ENCODE measurements at places on chromosomes 16 and 17. TPM values are rescaled to one million over a fixed set of nuclear protein-coding genes. Genes with fewer than 3 reads are reported as not detected.

DNA sequence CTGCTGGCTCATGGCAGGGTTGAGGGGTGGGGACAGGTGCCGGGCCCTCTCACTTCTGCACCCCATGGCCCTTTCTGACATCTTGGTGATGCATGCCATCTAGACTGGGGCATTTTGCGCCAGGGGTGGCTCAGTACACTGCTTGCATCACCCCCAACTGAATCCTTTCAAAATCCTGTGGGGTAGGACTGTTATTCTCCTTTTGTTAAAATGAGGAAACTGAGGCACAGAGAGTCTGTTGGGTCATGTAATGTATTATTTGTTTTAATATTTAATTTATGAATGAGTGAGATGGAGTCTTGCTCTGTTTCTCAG is 9.9 kb downstream of the ADCY7 start:
- no peak for DNase-seq

DNA sequence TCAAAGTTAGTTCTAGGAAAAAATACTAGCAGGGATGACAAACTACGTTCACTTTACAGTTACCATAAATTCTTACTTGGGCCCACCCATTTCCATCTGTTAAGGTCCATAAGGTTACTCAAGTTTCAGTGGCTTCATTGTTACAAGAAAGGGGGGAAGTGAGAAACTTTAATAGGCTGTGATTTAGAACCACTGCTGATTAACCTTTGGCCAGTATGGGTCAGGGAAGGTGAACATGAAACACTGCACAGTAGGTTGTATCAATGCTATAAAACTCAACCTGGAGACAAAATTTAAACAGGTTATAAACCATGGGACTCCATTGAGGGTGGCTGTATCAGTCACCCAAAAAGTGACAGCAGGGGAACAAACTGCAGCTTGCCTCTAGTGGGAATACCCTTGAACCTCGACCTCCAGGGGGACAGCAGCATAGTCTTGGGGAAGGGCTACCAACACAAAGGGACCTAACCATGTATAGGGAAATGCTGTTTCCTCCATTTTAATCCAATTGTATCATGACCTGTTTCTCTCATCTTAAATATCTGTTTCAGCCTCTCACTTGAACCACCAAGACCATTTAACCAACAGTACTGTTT is 10.4 kb downstream of the PTRH2 start:
- no peak for DNase-seq

DNA sequence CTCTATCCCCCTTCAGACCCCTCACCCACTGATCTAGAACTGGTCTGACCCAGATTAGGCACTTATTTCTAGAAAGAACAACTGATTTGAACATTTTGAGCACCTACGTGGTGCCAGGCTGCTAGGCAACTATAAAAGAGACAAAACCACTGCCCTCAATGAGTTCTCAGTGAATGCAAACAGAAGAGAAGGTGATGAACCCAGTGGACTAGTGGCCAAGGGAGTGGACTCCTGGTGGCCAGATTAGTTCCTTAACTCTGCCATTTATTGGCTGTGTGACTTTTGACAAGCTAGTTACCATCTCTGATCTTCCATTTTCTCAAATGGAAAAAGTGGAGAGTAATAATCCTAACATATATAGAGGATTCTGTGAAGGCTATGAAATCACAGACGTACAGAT is 259.1 kb upstream of the SALL1 start:
- no peak for DNase-seq

STX1B gene
- 0.50 TPM for total RNA-seq

DNA sequence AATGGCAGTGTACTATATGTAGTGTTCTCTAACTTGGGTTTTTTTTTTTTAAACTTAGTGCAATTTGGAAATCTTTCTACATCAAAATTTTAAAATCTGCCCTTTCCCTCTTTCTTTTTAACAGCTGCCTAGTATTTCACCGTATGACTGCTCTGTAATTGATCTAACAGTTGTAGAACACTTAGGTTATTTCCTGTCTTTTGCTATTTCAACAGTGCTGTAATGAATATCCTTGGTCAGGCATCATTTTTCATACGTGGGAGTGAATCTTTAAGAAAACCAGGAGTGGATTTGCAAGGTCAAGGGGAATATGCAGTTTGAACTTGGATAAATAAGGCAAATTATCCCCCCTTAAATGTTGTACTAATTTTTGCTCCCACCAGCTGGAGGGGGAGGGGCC is 3.8 kb downstream of the NLRC5 start:
- no peak for DNase-seq

All from left lung (tissue), 14 donors.